ENCODE measurements at places on chromosomes 3 and 15. TPM values are rescaled to one million over a fixed set of nuclear protein-coding genes. Genes with fewer than 3 reads are reported as not detected.

Gene SMCO1
- 143 TPM for total RNA-seq

DNA sequence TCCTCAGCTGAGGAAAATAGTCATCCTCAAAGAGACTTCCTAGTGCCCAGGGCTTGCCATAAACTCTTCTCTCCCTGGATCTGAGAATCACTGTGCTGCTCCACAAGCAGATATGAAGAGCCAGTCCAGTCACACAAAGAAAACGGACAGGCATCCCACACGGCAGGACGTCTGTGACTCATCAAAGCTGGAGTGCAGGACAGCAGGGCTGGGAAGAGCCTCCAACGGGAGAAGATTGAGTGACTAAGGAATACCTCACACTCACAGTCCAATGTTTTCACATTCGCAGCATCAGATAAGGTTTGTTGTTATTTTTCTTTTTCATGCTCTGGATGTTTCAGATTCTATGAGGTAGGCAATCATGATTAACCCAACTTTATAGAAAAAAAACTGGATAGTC, 57.8 kb downstream of the NEK10 start:
- DNase-seq, result no peak
- no peak overlapping the region for H3K27ac ChIP-seq
- no peak overlapping the region for H3K4me3 ChIP-seq
- no peaks in the 10 kb centered on the region for H3K27me3 ChIP-seq
- H3K4me1 ChIP-seq, result no peaks in the 10 kb centered on the region
- H3K36me3 ChIP-seq, result no peaks in the 10 kb centered on the region

GRCh38 chr15:63818191-63818590, 15.6 kb downstream of the HERC1 start:
- H3K4me3 ChIP-seq, result no peak overlapping the region
- H3K36me3 ChIP-seq, result no peaks in the 10 kb centered on the region
- no peak for DNase-seq
- H3K27ac ChIP-seq, result no peak overlapping the region
- no peaks in the 10 kb centered on the region for H3K27me3 ChIP-seq
- peaks cover 97% of the 10 kb centered on the region for H3K4me1 ChIP-seq

- no peak overlapping the region for H3K4me3 ChIP-seq
- H3K36me3 ChIP-seq, result no peaks in the 10 kb centered on the region
- DNase-seq, result no peak
- no peaks in the 10 kb centered on the region for H3K27me3 ChIP-seq
- H3K27ac ChIP-seq, result no peak overlapping the region
These were observed 144.6 kb upstream of the TMCO5A start for GRCh38 chr15:37789881-37790280.

DNA sequence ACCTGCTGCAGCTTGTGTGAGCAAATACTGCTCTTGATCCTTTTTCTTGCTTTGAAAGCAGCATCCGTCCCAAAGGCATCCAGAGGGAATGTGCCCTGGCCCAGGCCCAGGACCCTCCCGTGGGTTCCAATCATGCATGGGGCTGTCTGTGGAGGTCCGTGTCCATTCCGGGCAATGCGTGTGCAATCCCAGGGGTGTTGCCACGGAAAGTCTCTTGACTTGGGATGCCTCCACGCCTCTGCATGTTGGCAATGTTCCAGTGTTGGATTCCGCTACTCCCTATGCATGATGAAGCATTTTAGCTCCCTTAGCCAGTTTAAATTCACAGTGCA, 105.7 kb downstream of the SNRPN start:
- no peak for DNase-seq
- no peak overlapping the region for H3K4me3 ChIP-seq
- H3K36me3 ChIP-seq, result peaks cover 100% of the 10 kb centered on the region
- H3K27me3 ChIP-seq, result no peaks in the 10 kb centered on the region
- H3K4me1 ChIP-seq, result no peaks in the 10 kb centered on the region

DNA sequence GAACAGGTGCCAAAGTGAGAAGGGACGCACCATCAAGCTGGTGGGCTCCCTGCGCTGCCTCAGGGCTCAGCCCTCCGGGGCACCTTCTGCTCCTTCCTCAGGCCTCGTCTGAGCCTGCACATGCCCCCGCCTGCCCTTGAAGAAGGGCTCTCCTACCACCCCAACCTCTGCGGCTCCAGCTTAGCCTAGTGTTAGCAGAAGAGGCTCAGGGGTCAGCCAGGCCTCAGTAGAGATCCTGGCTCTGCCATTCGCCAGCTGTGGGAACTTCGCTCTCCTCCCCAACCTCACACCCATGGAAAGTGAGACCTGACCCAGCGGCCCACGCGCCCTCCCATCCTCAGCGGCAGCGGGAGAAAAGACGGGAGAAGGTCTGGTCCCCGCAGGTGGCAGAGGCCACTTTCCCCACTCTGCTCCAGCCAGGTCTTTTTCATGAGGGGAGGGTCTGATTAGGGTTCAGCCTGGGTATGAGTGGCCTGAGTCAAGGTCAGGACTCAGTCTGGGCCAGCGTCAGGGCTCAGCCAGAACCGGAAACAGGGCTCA, 8.2 kb downstream of the GRIP2 start:
- H3K36me3 ChIP-seq, result no peaks in the 10 kb centered on the region
- no peak overlapping the region for H3K27ac ChIP-seq
- no peaks in the 10 kb centered on the region for H3K27me3 ChIP-seq

Measured in heart right ventricle (tissue), 16 donors.